ENCODE measurements at places on chromosomes 5 and 9.

DNA sequence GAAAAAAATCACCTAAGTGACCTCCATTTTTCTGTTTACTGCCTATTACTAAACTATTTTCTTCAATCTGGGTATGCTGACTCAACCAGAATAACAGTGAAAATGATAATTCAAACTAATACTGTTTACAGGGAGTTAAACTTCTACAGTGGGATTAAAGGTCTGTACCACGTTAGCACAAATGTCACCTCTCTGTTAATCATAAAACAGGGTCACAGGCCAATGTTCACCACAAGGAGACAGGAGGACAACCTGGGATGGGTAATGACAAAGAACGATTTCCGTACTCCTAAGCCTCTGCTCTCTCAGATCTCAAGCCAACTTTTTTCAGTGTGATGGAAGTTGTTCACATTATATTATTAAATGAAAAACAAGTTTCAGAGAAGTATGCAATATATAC is 2.3 kb downstream of the ALDOB start:
- no peak for DNase-seq

GRCh38 chr9:4262735-4263141 is 37.1 kb downstream of the GLIS3 start:
- DNase-seq: no peak

DNA sequence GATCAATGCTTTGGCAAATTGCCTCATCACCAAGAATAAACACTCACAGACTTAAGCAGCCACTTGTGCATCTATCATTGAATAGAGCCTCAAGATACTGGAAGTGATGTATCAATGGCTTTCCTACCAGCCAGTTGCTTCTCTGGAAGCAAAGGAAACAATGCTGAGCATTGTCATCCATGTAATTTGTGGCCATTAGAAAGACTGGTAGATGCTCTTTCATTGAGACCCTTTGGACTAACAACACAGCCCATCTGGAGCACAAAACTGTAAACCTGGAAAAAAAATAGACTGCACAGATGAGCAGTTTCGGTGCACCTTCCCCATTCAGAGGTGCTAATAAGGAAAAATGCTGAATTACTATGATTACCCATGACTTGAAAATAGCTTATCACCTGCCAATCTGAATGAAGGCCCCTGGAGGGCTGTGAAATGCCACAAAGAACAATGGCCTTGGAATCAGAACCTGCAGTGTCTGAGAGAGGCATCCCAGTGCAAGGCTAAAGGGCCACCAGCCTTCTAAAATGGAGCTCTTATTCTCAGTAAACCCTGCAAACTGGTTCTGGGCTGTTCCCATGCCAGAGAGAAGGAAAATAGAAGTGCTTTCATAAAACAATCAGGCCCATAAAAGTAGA is 127.5 kb downstream of the RFK start:
- no peak for DNase-seq

GRCh38 chr9:92019658-92020057 is 69.6 kb upstream of the ROR2 start:
- DNase-seq: no peak

DNA sequence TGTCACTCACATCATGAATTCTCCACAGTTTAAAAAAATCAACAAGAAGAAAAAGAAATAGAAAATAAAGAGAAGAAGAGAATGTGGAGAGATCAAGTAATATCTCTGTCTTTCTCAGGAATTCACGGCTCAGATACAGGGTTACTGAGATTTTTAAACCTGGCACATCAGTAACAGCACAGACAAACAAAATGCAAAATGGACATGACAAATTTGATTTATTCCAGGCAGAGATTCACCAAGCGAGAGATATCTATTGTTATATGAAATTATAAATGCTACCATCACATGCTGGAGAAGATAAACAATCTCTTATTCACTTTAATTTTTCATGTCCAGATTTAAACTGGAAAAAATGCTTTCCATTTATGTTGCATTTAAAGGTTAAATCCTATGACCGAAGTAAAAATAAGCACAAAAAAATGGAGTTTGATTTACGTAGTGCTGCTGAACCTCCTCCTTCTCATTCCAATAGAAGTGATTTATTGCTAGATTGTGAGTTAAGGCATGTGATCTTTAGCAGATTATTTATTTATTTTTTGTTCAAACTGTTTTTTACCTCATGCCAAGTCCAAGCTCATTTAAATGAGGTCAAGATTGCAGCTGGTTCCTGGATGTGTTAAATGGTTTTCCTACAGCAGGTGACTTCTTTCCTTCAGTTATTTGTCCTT is 926.4 kb downstream of the MAT2B start:
- DNase-seq: no peak

DNA sequence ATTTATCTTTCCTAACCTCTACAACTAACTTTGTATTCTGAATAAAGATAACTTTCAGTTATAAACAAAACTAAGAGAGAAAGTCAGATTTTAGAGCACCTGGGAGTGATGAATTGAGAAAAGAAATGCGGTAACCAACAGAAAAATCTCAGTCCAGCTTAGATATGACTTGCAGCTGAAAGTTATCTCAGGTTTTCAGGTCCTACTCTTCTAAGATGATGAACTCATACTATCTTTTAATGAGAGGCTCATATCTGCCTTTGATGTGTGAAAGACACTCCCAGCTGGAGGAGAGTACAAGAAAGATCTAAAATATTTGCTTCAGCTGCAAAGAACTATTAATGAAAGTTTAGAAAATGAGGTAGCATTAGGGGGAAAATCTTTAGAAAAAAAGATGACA is 190.5 kb downstream of the DENND1A start:
- no peak for DNase-seq

DNA sequence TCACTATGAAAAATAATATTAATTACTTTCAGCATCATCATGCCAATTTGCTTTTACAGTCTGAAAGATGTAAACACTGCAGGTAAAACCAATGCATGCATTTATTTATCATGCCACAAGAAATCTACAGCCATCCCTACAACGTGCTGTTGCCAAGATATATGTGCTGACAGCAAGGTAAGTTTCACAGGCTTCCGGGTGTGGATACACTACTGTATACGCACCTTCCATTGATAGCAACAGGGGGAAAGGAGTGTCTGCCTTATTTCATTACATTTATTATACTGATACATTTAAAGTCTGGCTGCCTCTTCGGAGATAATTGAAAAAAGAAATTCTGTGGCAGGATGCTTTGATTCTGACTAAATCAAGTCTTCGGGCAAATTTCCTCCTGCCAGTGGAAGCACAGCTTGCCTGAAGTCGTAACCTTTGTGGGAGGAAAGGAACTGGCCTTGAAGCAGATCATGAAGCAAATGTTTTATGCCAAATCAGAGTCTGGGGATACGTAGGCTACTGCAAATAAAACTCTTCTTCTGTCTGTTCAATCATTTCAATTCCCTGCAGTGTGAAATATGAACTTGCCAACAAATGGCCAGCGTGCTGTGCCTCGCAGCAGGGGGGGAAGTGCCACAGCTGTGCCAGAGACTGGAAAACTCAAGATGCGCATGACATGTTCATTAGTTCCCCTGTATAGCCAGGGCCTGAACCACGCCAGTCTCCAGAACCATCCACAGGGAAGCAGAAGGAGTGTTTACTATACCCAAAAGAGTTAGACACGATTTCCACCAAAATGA is 268.1 kb downstream of the EFNA5 start:
- DNase-seq: no peak

DNA sequence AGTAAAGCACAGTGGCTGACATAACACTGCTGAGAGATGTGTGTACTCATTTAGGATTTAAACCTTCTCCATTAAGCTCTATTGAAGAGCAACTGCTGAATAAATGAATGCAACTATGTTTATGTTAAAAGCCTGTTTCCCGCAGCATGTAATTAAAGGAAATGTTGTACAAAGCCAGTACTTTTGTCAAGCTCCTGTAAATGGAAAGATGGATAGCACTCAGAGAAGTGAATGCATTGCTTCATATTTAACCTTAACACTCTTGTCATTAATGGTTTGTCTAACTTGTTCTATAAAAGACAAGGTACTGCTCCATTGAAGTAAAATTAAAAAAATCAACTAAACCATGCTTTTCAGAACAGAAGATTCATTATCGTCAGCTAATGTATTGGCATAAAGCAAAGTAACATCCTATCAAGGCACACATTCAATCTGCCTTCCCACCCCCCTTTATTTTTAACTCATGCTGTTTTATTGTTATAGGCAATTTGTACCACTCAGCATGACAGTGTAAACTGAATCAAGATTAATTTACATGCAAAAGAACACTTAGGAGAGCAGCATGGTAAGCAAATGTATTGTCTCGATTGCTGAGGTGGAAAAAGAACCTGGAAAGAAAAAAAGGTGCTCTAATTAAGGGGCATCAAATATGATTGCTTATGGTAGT is 240.9 kb upstream of the TBCA start:
- DNase-seq: no peak

DNA sequence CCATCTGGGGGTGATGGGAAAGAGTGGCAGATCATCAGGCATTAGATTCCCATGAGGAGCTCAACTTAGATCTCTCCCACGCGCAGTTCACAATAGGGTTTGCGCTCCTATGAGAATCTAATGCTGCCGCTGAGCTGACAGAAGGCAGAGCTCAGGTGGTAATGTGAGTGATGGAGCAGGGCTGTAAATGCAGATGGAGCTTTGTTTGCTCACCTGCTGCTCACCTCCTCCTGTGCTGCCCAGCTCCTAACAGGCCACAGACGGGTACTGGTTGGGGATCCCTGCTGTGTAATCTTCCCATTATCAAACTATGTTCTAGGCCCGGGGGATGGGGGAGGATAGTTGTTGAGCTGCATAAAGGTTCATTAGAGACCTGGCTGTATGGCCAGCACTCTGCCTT is 58.4 kb downstream of the UGCG start:
- DNase-seq: no peak

DNA sequence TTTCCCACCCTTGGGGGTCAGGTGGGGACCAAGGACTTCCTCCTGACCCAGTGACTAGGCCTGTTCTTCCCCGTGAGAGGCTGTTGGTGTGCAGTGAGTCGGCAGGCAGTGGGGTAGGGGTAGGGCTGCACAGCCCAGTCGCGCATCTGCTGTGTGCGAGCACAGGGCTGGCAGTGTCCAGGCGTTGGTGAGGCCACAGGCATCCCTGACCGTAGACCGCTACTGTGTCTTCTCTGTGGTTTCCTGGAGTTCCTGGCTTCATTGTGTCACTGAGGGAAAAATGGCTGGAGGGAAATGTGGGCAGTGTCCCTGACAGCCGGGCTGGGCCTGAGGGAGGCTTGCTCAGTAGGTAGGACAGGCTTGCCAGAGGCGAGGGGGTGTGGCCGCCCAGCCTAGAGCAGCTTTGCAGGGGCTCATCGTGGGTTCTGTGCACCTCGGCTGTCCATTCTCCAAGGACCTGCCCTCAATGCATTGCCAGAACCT is 95.4 kb downstream of the CACNA1B start:
- DNase-seq: no peak

GRCh38 chr5:53355316-53355715 is 125.1 kb upstream of the FST start:
- DNase-seq: no peak

- DNase-seq: no peak
Observed at GRCh38 chr9:78572266-78572665, 275.3 kb downstream of the PSAT1 start.

GRCh38 chr5:128674837-128675446 is 136.9 kb upstream of the FBN2 start:
- peak; percentile 4 for DNase-seq

GRCh38 chr5:54807421-54807820 is 178.0 kb downstream of the ESM1 start:
- no peak for DNase-seq

- peak; percentile 10 for DNase-seq
Observed at GRCh38 chr9:6024035-6024554, 8.7 kb upstream of the RANBP6 start.

DNA sequence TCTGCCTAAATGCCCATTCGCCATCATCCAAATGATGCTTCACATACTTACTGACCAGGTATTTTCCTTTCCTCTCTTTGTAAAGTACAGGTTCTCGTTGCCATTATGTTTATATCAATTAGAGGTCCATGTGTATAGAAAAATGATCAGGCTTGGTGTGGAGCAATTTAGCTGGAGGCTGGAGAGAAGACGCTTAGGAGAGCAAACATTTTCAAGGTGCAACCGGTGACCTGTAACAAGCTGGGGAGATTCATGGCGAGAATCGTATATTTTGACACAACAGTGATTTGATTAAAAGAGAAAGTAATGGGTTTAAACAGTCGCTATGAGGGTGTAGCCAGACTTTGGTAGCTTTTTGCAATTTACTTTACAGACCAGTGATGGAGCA is 170.9 kb upstream of the TBCA start:
- DNase-seq: no peak

DNA sequence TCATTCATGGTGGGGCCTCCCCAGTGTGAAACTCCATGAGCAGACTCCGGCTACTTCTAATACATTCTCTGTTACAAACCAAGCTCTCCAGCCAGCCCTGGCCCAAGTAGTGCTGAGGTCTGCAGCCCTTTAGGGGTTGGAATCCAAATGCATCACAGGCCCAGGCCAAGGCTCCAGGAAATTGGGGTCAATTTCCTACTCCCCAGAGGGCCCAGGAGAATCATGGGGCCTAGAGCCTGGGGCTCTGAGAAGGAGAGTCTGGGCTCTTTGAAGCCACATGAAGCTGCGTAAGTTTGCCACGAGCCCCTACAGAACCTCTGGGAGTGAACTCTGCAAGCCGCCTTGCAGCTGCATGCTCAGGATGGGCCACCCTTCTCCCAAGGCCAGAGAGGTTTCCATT is 206.4 kb downstream of the PAPPA start:
- DNase-seq: no peak

GRCh38 chr9:101486693-101487442 is 46.8 kb upstream of the RNF20 start:
- DNase-seq: no peak

- DNase-seq: no peak
Observed at GRCh38 chr5:170497311-170498038, 6.3 kb upstream of the KCNIP1 start.

DNA sequence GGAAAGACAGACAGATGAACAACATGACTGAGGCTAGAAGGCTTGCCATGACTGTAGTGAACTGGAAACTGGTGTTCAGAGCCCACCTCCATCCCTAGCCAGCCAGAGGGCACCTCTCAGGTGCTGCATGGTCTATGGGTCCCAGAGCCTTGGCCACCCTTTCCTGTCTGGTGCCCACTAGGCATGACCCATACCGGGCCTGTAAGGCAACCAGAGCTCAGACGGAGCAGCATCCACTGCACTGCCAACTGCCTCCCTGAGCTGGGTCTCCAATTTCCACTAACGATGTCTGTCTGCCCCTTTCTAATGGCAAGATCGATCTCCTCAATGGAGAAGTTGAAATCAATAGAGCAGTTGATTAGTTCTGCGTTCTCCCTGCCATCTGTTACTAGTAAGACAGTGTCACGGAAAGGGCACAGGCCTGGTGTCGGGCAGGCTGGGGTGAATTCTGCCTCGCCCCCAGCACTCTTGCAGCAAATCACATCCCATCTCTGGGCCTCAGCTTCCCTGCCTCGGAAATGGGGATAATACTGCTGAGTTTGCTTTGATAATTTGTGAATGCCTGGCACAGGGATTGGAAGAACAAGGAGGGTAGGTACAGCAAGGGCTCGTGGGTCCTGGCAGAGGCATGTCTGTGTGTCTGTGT is 172.3 kb upstream of the MVB12B start:
- no peak for DNase-seq

- DNase-seq: no peak
Observed at GRCh38 chr5:115033861-115034260, 135.8 kb downstream of the TRIM36 start.

- no peak for DNase-seq
Observed at GRCh38 chr9:78196258-78196657, 39.6 kb upstream of the CEP78 start.

- DNase-seq: no peak
Observed at GRCh38 chr9:100150214-100150613, 51.2 kb downstream of the INVS start.

GRCh38 chr9:131707733-131708157 is 32.1 kb downstream of the RAPGEF1 start:
- no peak for DNase-seq
